CD8-positive, alpha-beta memory T cell (primary cell): ENCODE measurements at places on chromosomes 2 and 18. TPM values are rescaled to one million over a fixed set of nuclear protein-coding genes. Genes with fewer than 3 reads are reported as not detected.

SERPINB4 gene
- total RNA-seq = not detected

DNA sequence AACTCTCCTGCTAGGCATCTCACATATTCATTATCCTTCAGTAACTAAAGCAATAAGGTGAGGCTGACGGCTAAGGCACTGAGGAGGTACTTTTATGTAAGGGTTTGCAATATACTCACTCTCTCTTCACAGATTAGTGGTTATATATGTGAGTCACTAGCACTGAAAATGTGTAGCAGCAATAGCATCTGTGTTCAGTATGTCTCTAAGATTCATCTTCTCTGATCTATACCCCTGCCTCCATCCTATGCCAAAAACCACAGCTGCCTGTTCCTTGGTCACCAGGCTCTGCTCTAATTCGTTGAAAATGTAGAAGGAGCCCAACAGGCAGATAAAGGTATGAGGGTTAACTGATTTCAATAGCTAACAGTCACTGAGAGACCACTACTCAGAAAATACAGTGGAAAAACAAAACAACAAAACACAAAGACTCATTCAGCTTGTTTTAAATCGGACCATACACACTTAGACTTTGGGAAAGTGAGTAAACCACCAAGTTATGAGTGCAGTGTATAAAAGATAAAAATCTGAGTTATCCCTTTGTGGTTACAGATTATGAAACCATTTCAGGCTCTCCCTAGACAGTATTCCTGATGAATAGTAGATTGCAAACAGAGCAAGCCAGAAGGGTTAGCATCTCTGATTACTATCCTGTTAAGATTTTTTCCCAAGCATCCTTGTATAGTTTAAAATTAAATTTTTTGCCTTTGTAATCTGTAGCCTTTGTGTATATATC is 75.3 kb upstream of the CYP26B1 start:
- H3K4me1 ChIP-seq = no peaks in the 10 kb centered on the region
- H3K27ac ChIP-seq = no peak overlapping the region
- H3K4me3 ChIP-seq = no peak overlapping the region
- H3K27me3 ChIP-seq = no peaks in the 10 kb centered on the region

DNA sequence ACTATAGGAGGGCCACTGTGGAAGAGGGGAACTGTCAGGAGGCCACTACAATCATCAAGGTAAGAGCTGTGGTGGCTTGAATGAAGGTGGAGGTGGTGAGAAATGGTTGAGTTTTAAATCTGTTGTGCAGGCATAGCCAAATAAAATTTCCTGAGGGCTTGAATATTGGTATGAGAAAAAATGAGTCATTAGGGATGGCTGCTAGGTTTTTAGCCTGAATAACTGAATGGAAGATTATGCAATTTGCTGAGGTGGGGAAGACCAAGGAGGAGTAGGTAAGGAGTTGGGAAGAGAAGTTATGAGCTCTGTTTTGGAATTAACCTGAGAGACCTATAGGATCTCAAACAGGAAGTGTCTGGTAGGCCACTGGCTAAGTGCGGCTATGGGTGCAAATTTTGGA is 84.0 kb downstream of the KLHL14 start:
- no peaks in the 10 kb centered on the region for H3K27me3 ChIP-seq
- DNase-seq = no peak
- no peaks in the 10 kb centered on the region for H3K4me1 ChIP-seq

GRCh38 chr2:28594332-28595108 is 98.7 kb downstream of the PLB1 start:
- H3K27ac ChIP-seq = peak overlapping the region; percentile 25
- H3K4me3 ChIP-seq = peak overlapping the region; percentile 16
- no peaks in the 10 kb centered on the region for H3K36me3 ChIP-seq
- H3K27me3 ChIP-seq = no peaks in the 10 kb centered on the region
- peaks cover 17% of the 10 kb centered on the region for H3K4me1 ChIP-seq
- DNase-seq = peak; percentile 88

GRCh38 chr2:119290859-119291587 is 67.4 kb downstream of the STEAP3 start:
- no peaks in the 10 kb centered on the region for H3K27me3 ChIP-seq
- no peaks in the 10 kb centered on the region for H3K4me1 ChIP-seq
- no peaks in the 10 kb centered on the region for H3K36me3 ChIP-seq
- H3K27ac ChIP-seq = no peak overlapping the region

- H3K36me3 ChIP-seq = no peaks in the 10 kb centered on the region
- H3K27me3 ChIP-seq = no peaks in the 10 kb centered on the region
- no peaks in the 10 kb centered on the region for H3K4me1 ChIP-seq
Observed at GRCh38 chr2:177748360-177748759, 324.2 kb downstream of the PDE11A start.
